Stimulated activated CD4-positive, alpha-beta T cell treated with anti-CD3 and anti-CD28 coated beads, Interleukin-1b, Interleukin-23, amount 100 ng/mL, for 1 hour (primary cell): ENCODE measurements at places on chromosomes 2 and 18.

- no peak for DNase-seq
Measured at GRCh38 chr18:33495278-33495677, 54.8 kb upstream of the CCDC178 start.

DNA sequence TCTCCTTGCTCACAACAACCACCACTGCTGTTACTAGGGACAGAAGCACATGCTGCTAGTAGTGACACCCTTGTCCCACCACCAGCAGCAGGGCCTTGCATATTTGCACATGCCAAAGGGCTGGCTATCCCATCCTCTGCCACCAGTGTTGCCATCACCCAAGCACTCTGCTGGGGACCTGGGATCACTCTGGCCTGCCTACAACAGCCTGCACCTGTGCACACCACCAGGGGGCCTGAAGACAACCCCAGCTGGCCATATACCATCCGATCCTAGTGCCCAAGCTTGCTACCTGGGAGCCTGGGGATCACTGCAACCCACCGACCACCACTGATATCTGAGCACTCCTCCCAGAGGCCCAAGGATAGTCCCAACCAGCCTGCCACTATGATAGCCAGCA is 99.9 kb upstream of the FANCL start:
- no peak for DNase-seq

GRCh38 chr2:227219312-227220105 is 55.1 kb downstream of the COL4A3 start:
- no peak for DNase-seq

GRCh38 chr2:106116248-106116647 is 77.9 kb downstream of the UXS1 start:
- no peak for DNase-seq

GRCh38 chr2:218383892-218384519 is 1.9 kb downstream of the SLC11A1 start:
- no peak for DNase-seq

GRCh38 chr18:961644-962355 is 57.1 kb downstream of the ADCYAP1 start:
- DNase-seq: peak; percentile 19

- no peak for DNase-seq
Measured at GRCh38 chr18:58793361-58793760, 71.3 kb upstream of the ZNF532 start.

GRCh38 chr18:74499633-74500032 is 3.5 kb downstream of the CNDP2 start:
- DNase-seq: no peak

DNA sequence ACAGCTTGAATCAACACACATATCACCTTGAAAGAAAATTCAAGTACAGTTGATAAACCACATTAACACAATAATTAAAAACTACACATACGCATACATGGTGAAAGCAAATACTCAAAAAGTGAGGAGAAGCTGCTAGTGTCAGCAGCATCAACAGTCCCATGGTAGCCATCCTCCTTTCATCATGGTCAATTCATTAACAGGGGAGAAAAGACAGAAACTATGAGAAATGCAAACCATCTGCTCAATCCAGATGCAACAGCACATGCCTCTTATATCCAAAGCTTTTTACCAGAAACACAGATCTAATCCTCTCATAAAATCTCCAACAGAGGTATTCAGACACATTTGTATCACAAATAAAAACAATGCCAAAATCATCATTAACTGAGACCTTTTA is 81.9 kb upstream of the CHRNA1 start:
- DNase-seq: no peak

- no peak for DNase-seq
Measured at GRCh38 chr2:19801367-19802080, 100.3 kb downstream of the TTC32 start.

GRCh38 chr2:239028253-239028619 is 180.4 kb downstream of the TWIST2 start:
- no peak for DNase-seq

GRCh38 chr18:56036741-56037140 is 448.7 kb upstream of the TCF4 start:
- DNase-seq: no peak

DNA sequence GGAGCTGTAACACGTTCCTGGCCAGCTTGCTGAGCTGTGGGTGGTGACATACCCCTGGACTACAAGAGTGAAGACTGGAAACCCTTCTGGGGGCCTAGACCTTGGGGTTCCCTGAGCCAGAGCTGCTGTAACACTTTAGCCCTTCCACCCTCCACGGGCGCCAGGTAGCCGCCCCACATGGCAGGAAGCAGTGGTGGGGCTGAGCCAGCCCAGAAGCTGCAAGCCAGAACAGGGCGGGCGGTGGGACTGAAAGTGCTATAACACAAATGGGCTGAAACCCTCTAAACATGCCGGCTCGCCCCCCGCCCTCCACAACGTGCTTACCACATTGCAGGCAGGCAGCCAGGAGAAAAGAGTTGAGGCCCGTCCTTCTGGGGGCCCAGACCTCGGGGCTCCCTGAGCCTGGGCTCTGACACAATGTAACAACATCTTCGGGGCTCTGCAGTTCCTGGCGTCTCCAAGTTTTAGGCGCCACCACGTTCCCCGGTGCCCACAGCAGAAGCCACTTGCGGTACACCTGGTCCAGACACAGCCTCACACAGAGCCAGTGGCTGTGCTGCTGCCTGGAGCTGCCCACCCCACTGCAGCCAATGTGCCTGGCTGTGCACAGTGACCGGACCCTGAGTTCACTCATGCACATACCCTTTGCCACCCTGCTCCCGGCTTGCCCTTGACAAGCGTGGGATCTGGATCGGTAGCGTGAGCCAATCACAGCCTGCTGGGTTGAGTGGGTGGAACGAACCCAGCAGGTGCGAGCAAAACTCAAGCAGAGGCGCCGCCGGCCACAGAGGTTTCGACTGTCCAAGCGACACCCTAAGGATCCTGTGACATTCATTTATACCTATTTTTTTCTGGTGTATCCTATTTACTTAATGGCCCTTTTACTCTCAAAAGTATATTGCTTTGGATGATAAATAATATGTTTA is 127.4 kb upstream of the FHL2 start:
- no peak for DNase-seq

DNA sequence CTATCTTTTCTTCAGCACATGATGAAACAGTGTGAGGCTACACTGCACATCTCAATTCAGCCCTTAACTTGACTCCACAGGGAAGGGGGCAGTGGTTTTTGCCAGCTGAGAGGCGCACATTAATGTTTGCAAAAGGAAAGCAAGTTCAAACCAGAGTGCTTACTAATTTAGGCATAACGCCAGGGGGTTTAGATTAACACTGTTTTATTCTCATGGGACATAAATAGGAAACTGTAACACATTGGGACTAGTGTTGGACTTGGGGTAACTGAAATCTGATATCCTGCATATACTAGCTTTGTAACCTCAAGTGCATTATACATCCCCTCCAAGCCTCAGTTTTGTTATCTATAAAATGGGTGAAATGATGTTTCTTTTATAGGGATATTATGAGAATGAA is 821.2 kb upstream of the ID2 start:
- DNase-seq: no peak

DNA sequence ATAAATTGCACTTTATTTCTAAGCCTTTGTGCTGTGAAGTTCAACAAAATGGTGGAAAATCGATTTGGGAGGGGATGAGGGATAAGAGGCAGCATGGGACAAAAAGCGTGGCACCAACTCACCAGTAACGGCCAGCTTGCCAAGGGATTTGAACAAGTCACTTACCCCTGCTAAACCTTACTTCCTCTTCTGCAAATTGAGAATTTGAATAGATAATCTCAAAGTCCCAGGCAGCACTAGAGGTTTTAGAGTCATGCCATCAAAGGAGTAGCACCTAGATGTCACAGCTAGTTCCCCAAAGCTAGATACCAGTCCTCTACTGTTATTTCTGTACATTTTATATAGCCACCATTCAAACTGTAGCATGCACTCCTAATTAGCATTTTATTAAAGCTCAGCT is 83.7 kb upstream of the VRK2 start:
- no peak for DNase-seq

DNA sequence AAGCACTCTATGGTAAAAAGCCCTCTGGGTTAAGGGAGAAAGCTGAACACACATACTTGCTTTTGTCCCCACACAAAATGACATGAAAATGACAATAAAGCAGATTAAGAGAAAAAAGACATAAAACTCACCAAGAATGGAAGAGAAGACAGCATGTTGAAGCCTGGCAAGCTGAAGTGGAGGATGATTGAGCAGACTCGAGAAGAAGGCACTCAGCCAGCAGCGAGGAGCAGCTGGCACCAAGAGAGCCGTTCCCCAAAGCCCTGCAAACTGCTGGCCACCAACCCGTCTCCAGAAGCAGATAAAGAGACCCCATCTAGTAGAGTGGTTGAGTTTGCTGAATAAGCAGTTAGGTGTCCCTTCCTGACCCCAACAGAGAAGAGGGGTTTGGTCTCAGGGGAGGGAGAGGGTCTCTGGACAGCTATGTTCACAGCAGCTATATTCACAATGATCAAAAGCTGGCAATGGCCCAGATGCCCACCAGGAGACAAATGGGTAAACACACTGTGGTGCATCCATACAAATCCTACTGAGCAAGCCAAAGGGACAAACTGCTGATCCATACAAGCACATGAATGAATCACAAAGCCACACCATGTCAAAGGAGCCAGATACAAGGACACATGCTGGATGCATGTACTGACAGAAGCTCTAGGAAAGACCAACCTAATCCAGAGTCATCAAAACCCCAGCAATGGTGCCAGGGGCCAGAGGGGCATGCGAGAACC is 36.9 kb downstream of the FAM168B start:
- DNase-seq: no peak

GRCh38 chr2:233409286-233409991 is 55.1 kb downstream of the DGKD start:
- no peak for DNase-seq

DNA sequence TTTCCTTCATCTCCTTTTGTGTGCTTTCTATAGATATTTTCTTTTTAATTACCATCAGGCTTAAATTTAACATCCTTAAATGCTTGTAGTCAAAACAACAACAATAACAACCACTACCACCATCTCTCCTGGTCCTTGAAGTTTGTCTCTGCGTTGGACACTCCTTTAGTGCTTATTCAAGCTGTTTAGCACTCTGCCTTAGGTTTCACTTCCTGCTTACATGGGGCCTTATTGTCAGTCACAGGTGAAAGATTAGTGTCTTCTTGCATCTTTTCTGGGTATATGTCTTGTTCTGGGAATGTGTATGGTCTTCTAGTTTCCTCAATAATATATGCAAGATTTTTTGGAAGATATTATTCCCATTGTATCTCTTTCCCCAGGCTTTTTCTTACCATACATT is 240.1 kb upstream of the NXPH2 start:
- no peak for DNase-seq

DNA sequence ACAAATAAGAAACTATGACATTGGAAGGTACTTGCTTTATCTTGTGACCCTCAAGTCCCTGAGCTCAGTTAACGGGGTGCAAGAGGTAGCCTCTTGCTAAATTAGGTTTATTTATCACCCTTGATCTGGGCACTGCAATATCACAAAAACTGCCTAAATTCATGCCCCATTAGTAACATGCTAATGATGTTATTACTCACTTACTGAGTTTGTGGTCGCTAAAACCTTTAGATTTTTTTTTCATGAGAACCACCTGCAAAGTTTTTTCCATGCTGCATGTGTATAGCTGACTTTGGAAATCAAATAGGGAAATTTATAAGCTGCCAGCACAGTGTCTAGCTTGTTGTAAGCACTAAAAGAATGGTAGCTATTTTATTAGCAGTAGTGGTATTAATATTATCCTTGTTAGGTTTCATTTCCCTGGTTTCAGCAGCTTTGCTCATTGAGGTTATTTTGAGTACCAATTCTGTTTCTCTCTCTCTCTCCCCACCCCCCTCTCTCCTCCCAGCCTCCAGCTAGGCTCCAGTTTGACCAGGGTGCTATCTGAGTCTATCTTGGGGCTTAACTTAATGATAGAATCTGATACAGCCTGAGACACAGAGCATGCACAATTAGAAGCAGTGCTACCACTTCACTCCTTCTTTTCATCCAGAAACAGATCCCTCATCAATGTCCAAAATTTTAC is 88.7 kb upstream of the ATP8B1 start:
- DNase-seq: no peak

GRCh38 chr2:211132046-211132445 is 575.6 kb downstream of the CPS1 start:
- DNase-seq: no peak

DNA sequence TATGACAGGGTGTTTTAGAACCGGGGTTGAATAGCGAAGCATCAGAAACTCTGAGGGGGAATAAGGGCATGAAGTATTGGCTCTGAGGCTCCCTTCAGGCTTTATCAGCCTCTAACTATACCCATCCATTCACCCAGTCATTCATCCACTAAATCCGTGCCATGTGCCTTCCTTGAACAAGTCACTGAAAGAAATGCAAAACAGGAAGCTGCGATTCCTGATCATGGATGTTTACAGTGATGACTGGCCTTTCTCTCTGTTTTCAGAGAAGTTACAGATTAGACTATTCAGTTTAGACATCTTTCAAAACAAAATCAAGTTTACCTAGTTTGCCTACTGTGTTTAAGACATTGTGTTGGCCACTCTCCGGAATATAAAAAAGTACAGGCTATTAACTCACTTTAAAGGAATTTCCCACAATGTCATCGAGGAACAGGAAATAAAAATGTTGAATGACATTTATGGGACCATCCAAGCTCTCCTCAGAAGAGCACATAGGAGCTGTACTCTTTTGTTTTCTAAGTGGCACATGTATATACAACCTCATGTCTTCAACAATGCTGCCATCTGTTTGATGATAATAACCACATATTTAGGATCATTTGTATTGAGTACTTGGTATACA is 43.8 kb upstream of the SLC14A1 start:
- DNase-seq: no peak

GRCh38 chr2:168482269-168482668 is 26.2 kb downstream of the CERS6 start:
- DNase-seq: no peak

- no peak for DNase-seq
Measured at GRCh38 chr2:69836316-69836715, 6.9 kb downstream of the GMCL1 start.

DNA sequence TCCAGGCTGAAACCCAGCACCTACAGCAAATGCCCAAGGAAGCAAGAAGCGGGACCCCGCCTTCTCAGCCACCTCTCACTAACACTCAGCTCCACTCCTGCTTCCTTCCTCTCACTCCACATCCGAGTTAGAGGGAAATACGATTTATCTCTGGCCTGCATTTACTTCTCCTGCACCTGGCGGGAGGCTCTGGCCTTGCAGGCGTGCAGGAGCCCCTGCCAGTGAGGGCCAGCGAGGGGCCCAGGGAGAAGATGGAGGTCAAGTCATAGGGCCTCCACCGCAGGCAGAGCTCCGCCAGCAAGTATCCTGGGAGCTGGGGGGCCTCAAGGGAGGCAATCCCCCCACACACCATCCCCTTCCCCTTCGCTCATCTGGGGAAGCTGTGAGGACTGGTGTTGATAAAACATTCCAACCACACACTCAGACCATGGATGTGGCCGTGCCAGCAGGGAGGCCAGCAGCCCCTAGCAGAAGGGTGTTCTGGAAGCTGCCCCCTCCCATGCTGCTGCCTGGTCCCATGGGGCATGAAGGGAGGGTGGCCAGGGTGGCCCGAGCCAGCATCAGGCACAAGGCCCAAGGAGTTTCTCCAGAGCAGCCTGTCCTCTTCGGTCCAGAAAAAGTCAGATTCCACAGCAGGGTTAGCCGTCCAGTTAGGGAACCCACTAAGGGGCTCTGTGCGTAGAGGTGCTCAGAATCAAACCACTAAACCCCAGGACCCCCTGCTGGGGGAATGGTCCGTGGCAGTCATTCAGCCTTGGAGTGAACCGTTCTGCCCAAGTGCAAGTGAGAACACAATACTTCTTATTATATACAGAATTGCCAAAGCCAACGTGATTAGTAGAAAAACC is 91.2 kb downstream of the HDAC4 start:
- no peak for DNase-seq
